ENCODE measurements at places on chromosomes 6 and 20.

DNA sequence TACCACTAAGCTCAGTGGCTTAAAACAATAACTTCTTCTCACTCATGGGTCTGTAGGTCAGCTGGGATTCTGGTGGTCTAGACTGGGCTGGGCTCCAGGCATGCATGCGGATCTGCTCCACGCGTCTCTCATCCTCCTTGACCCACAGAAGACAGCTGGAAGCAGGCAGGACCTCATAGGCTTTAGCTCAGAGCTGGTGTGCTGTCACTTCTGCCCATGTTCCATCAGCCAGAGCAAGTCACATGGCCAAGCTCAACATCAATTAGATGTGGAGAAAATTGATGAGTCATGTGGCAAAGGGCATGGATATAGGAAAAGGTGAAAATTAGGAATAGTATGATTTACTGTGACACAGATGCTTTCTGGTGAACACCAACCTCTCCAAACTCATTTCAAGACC, 57.4 kb upstream of the PSMF1 start:
- DNase-seq: no peak

GRCh38 chr6:43944908-43945767, 175.1 kb downstream of the VEGFA start:
- no peak for DNase-seq

GRCh38 chr20:13101706-13102105, 92.9 kb downstream of the SPTLC3 start:
- DNase-seq: no peak

GRCh38 chr20:11230999-11231398, 557.2 kb upstream of the JAG1 start:
- DNase-seq: no peak

- DNase-seq: peak; percentile 5
These were observed 16.1 kb downstream of the UCKL1 start for GRCh38 chr20:63940071-63940471.

DNA sequence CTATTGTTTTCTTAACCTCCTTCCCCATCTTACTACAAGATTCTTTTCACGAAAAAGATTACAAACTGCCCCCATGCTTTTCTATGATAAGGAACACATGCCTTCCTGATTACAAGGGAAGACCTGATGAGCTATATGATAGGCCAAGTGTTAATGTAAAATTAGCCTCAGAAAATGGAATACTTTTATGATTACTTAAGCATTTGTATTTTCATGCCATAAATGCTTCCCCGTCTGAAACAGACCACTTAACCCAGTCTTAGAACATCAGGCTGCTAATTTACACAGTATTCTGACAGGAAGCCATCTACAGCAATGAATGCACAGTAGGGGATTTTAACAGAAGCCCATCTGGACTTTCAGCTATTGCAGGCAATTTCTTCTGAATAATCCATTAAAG, 274.9 kb downstream of the HAO1 start:
- no peak for DNase-seq
